ENCODE measurements at places on chromosomes 12 and 14.

GRCh38 chr12:83769151-83769550 is 1082.4 kb downstream of the TMTC2 start:
- no peak for DNase-seq

DNA sequence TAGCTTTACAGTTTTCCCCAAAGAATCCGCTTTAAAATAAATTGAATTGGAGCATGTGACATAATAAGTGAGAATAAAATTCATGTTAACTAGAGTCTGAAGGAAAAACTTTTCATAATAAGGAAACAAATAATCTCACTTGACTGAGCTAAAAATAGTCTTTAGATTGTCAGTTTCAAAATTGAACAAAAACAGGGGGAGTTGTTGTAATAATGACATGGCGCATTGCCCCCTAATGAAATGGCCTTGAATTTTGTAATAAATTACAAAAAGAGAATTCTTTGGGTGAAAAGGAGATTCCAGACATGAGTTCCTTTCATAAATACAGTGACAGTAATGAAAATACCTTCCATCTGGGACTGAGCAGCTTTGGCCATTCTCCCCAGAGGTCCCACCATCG is 178.6 kb downstream of the EFCAB11 start:
- no peak for DNase-seq

DNA sequence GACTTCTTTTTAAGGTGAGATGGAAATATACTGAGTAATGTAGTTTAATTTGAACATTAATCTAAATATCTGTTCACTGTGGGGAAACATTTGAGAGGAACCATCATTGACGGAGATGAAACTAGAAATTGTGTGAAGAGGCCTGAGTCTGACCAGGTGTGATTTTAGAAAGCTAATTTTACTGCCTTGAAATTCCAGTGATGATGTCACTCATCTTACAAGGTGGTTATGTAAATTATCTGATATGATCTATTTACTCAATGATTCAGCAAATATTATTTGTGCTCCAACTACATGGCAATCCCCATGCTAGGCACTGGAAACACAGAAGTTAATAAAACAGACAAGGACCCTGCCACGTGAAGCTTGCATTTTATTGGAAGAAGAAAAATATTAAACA is 435.7 kb upstream of the DCN start:
- DNase-seq = no peak

DNA sequence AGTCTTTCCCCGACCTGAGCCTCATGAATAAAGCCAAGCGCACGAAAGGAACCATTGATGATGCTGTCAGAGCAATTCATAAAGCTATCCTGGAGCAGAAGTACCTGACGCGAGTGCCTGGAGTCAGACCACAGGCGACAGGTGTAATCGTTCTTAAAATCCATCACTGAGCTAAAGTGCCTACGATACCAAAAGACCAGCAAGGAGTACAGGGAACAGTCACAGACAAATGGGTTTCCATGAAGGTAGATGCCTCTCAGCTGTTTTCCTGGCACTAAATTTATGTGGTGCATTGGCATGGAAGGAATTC is 1.4 kb upstream of the PCED1B start:
- no peak for DNase-seq

DNA sequence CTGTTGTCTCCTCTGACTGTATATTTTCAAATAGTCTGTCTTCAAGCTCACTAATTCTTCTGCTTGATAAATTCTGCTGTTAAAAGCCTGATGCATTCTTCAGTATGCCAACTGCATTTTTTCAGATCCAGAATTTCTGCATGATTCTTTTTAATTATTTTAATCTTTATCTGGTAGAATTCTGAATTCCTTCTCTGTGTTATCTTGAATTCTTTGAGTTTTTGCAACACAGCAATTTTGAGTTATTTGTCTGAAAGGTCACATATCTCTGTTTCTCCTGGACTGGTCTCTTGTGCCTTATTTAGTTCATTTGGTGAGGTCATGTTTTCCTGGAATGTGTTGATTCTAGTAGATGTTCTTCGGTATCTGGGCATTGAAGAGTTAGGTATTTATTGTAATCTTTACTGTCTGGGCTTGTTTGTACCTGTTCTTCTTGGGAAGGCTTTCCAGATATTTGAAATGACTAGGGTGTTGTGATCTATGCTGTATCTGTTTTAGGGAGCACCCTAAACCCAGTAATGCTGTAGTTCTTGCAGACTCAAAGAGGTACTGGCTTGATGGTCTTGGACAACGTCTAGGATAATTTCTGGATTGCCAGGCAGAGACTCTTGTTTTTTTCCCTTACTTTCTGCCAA is 193.8 kb upstream of the NPAS3 start:
- DNase-seq = no peak

DNA sequence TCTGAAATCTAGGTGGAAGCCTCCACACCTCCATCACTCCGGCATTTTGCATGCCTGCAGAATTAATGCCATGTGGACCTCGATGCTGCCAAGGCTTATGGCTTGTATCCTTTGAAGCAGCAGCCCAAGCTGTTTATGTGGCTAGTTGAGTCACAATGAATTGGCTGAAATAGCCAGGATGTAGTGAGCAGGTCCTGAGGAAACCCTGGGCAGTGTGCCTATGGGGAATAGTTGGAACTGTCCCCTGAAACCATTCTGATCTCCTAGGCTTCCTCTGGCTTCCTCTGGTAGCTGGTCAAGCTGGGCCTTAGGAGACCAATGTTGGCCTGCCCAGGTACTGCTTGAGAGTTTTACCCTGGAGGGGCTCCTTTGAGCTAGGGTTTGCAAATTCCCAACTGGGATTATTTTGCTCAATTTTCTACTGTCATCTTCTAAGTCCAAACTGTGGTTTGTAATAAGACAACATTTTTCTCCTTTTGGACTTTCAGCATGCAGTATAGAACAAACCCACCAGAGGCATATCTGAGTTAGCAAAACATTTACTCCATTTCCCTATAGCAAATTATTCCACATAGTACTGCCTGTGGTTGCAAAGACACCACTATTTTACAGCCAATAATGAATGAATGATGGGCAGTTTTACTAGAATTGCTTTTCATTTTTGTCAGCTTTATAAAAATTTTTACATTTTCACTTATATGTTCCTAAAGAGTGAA is 85.1 kb upstream of the AMIGO2 start:
- DNase-seq = no peak

- no peak for DNase-seq
Measured at GRCh38 chr14:104221636-104222369, 83.4 kb downstream of the KIF26A start.

- DNase-seq = no peak
Measured at GRCh38 chr14:99348816-99349614, 77.0 kb upstream of the BCL11B start.

DNA sequence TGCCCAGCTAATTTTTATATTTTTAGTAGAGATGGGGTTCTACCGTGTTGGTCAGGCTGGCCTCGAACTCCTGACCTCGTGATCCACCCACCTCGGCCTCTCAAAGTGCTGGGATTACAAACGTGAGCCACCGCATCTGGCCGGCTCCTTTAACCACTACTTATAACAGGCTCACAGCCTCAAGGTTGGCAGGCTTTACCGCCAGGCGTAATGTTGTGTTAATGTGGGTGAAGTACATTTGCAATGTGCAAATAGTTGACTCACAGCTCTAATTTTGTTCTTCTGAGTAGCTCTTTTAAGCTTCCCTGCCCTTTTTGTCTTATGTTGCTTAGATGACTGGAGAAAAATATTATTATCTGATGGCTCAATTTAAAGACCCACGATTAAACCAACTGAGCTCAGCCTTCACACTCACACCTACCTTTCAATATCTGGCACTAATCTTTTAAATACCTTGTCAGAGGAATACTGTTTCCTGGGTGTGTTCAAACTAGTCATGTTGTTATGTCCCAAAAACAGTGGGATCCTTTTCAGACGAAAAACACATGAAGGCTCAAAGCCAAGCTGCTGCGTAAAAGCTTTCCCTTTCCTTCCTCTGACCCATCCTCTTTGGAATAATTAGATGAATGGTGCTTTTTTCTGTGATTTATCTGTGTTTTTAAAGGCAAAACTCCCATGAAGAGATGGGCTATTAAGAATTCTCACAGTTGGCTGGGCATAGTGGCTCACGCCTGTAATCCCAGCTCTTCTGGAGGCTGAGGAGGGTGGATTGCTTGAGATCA is 57.2 kb upstream of the USP44 start:
- DNase-seq = no peak

- DNase-seq = no peak
Measured at GRCh38 chr14:21201732-21202462, 46.0 kb upstream of the OR5AU1 start.

- DNase-seq = no peak
Measured at GRCh38 chr14:90349739-90350138, 18.0 kb upstream of the NRDE2 start.

- DNase-seq = no peak
Measured at GRCh38 chr12:1083889-1084262, 92.9 kb downstream of the ERC1 start.

- DNase-seq = no peak
Measured at GRCh38 chr12:117875744-117876435, 92.9 kb downstream of the KSR2 start.

DNA sequence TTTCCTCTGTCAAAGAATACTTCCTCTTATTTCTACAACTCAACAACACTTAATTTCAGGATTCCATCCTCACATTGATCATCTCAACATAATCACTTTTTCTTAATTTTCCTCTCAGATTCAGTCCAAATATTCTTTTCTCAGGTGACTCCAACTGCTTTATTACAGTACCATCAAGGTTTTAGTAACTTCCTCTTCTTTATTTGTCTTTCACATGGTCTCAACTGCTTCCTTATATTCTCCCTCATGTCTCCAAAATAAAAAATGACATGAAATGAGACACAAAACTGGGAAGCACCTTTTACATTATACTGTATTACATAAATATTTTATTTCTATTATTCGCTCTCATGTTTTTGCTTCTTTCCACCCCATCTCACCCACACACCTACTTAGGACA is 55.5 kb downstream of the PPP2R5E start:
- no peak for DNase-seq

DNA sequence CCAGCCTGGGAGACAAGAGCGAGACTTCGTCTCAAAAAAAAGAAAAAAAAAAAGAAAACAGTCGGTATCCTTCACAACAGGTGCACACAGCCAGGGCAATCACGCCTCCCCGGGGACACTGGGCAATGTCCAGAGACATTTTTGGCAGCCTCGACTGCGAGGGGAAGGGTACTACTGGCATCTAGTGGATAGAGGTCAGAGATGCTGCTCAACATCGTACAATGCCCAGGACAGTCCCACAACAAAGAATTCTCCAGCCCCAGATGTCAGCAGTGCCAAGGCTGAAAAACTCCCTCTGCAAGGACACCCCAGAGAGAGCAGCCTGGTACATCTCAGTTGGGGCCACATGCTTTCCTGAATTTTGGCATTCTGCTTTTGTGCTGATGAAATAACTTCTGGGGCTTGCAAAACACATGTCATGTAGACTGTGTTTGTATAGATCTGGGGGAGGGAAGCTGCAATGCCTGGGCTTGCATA is 21.5 kb downstream of the ALDH2 start:
- DNase-seq = no peak

DNA sequence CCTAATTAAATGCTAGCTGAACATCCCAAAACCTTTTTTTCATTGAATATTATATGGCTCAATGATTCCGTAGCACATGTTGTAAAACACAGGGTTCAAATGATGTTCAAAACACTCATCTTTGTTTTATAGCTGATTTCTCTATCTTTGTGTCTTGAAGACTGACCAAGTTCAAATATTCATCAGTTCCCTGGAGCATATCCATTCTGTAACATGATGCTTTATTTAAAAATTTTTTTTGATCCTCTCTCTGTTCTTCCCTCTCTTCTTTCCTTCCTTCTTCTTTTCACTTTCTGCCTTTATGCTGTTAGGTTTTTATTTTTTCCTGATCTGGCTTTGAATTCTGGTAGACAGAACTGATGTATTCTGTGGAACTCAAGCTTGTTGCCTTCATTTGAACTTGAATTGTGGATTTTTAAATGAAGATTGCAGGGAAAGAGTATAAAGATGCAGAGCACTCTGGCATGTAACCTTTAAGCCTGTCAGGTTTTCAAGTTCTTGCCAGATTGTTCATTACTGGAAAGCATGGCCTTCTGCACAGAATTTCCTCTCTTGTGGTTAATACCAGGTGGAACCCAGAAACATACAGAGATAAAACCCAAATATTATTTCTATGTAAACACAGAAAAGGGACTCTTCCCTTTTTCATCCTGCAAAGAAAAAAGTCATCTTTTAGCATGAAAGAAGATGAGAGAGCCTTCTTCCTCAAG is 39.5 kb downstream of the PROX2 start:
- DNase-seq = no peak

DNA sequence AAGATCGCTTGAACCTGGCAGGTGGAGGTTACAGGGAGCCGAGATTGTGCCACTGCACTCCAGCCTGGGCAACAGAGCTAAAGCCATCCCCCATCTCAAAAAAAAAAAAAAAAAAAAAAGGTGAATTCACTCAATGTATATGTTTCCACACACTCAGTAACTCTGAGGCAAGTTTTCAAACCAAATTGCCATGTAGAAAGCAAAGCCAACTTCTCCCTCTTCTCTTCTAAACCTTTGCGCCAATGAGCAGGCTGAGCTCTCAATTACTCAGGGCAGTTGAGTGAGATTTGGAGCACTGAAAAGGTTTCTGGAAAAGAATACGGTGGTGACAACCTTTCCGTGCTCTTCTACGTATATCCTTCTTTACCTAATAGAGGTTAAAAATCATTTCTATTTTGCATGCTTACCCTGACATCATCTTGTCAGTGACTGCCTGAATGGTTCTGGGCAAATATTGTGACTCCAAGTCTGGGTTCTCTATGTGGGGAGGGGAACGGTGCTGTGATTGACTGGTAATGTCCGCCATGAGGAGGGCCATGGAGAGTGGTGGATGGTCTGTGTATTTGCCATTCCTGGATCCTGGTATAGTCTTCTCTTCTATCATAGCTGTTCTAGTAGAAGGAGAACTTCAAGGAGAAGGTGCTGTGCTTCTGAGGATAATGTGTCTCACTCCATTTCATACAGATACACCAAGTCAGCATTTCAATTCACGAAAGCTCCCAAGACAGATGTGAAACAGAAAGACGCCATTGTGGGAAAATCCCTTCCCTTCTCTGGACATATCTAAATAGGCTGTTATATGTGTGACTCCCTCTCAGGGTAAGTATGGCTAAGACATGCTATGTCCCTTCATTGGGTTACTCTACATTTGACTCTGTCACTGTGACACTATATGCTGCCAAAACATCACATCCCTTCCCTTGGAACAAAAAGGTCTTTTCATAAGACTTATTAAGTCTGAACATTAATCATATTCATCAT is 46.2 kb upstream of the MED13L start:
- no peak for DNase-seq

DNA sequence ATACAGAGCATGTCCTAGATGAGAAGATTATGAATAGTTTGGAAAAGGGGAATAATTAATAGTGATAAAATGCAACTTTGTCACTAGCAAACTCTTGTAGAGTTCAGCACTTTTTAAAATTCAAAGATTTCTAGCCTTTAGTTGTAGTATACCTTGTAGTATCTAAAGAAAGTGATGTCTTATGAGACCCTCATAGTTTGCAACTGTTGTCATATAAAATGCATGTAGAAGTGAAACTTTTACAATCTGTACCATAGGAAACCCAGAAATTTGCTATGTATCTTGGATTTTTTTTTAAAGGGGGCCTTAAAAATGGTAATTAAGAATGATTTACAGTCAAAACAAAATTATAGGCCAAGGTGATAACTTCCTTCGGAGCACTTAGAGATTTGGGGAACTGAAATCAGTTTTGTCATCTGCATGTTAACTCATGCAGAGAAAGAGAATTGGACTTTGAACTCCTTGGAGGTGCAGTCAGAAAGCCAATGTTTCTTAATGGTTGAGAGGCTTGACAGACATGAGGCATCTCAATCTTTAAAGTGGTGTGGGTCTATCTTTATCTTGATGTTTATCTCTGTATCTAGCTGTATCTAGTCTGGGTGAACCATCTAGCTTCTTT is 1.3 kb downstream of the LRRK2 start:
- DNase-seq = no peak
